ENCODE measurements at places on chromosomes 7 and 10. TPM values are rescaled to one million over a fixed set of nuclear protein-coding genes. Genes with fewer than 3 reads are reported as not detected.

The CALHM3 gene
- not detected for total RNA-seq

The RBP3 gene
- total RNA-seq = not detected

The ABCB1 gene
- not detected for total RNA-seq

The PTER gene
- total RNA-seq = 28.1 TPM

The TMEM130 gene
- 0.54 TPM for total RNA-seq

The CPXM2 gene
- 52.1 TPM for total RNA-seq

The TMUB1 gene
- 16.1 TPM for total RNA-seq

All from articular chondrocyte of knee joint (primary cell).